ENCODE measurements at places on chromosomes 11 and 22. TPM values are rescaled to one million over a fixed set of nuclear protein-coding genes. Genes with fewer than 3 reads are reported as not detected.

GRCh38 chr22:39416319-39416718, 16.7 kb downstream of the TAB1 start:
- no peak for DNase-seq

DNA sequence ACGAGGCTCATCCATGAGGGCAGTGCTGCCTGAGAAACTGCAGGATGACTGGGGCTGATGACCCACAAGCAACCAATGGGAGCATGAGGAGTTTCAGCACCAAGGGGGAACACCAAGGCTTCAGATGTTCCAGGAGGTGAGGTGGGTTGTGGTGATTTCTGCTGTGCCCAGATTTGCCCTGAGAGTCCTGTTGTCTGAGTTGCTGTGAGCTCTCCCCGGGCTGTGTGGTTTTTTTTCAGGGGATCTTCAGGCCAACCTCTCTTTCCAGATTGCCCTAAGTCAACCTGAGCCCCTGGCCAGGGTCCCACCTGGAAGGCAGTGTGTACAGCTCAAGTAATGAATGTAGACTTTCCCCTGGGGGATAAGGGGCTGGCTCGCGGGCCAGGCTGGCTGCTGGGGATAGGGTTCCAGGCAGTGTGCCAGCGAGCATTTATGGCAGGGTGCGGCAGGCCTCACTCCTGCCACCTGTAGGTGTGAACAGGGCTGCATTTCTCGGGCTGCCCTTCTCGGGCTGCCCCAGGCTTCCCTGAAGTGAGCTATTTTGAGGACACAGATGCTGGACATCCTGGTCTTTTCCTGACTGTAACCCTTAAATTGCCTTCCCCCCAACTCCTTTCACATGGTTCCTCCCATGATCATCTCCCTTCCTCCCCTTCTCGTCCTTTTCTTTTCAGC, 9.8 kb downstream of the SLC22A6 start:
- DNase-seq: peak; percentile 81

- DNase-seq: peak; percentile 5
Measured at GRCh38 chr11:129075757-129076156, 116.4 kb downstream of the ARHGAP32 start.

Gene GRM5
- 0.45 TPM for total RNA-seq

Gene ALDH3B1
- not detected for total RNA-seq

DNA sequence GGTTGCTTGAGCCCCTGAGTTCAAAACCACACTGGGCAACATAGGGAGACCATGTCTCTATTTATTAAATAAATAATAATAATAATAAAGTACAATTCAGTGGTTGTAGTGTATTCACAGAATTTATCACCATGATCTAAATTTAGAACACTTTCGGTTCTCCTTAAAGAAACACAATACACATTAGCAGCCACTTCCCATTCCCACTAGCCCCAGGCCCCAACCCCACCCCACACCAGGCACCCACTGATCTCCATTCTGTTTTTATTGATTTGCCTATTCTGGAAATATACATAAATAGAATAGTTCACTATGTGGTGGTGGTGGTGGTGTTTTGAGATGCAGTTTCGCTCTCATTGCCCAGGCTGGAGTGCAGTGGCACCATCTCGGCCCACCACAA, 45.7 kb downstream of the BCL2L13 start:
- no peak for DNase-seq

DNA sequence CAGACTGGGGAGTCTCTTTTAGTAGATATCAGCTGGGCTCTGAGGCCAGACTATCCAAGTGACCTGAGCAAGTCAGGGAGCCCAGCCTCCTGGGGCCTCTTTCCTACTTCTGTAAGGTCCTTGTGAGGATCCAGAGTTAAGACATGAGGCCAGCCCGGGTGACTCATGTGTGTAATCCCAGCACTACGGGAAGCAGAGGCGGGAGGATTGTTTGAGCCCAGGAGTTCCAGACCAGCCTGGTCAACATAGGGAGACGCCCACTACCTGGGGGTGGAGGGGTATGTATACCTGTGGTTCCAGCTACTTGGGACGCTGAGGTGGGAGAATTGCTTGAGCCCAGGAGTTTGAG, 36.9 kb upstream of the POLA2 start:
- peak; percentile 50 for DNase-seq

- no peak for DNase-seq
Measured at GRCh38 chr11:10456519-10456918, 1.5 kb downstream of the AMPD3 start.

Gene ELMOD1
- total RNA-seq: 1.2 TPM

DNA sequence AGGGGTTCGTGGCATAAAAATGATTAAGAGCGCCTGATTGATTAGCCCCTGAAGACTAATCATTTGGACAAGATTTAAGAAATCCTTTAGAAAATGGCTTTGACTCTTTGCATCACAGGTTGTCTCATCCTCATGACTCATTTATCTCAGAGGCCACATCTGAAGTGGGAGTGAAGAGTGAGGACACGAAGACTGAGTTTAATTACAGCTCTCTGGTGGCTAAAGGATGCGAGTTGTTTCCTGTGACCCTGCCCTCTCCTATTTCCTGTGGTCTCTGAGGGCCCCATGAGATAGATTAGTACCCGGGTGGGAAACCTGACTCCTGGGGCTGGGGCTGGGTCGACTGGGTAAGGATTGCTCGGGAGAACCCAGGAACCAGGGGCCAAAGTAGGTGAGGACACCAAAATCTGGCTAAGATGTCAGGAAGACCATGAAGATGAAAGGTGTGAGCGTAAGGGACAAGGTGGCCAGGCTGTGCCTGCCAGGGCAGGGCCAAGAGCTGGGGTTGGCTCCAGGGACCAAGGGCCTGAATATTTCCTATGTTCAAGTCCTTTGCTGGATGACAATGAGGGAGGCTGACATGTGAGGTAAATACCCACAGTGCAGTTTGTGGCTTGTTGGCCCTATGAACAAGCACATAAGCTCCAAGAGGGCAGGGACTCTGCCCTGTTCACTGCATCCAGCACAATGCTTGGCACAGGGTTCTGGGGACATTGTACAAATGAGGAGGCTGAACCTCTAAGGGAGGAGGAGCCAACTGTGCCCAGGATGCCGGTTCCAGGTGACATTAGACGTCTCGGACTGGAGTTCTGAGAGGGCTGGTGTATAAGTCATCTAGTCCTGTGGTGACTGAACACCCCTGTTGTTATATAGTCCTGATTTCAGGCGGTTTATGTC, 3.6 kb downstream of the OTOG start:
- no peak for DNase-seq

Gene SYT9
- total RNA-seq: 2.7 TPM

- DNase-seq: peak; percentile 30
Measured at GRCh38 chr11:14148653-14149273, 186.2 kb downstream of the SPON1 start.
